ENCODE measurements at places on chromosomes 4 and X.

GRCh38 chrX:137166591-137166990 lies 132.8 kb upstream of the GPR101 start:
- DNase-seq, result no peak

DNA sequence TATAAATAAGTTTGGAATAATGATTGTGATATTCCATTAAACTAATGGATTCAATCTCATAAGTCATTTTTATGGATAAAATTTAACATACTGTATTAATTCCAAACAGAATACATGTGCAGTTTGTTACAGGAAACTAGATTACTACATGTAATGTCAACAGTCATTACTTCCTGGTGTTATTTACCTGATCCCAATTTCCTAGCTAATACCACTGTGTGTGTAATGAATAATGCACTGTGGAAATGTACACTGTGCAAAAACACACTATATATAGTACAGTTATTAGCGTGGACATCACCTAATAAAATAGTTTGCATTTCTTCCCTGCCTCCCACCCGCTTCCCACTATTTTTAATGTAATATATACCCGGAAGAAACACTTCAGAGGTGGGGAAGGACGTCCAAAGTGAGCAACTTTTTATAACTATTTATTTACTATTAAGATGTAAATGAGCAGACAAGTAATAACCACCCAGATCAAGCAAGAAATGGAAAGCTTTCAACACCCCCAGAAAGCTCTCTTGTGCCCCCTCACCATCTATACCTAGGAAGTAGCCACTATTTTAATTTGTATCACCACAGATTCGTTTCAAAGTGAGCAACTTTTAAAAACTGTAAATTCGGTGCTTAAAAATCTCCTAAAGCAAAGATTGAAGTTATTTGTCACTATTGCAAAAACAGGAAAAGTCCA lies 219.1 kb downstream of the THOC2 start:
- DNase-seq, result no peak

- no peak for DNase-seq
Measured at GRCh38 chr4:73964862-73965611, 16.8 kb downstream of the PF4 start.

GRCh38 chrX:149518236-149518635 lies 13.1 kb upstream of the IDS start:
- DNase-seq, result no peak
